ENCODE measurements at places on chromosomes 5 and 9.

GRCh38 chr9:134167530-134167931, 3.2 kb upstream of the RNU6ATAC start:
- DNase-seq, result no peak

DNA sequence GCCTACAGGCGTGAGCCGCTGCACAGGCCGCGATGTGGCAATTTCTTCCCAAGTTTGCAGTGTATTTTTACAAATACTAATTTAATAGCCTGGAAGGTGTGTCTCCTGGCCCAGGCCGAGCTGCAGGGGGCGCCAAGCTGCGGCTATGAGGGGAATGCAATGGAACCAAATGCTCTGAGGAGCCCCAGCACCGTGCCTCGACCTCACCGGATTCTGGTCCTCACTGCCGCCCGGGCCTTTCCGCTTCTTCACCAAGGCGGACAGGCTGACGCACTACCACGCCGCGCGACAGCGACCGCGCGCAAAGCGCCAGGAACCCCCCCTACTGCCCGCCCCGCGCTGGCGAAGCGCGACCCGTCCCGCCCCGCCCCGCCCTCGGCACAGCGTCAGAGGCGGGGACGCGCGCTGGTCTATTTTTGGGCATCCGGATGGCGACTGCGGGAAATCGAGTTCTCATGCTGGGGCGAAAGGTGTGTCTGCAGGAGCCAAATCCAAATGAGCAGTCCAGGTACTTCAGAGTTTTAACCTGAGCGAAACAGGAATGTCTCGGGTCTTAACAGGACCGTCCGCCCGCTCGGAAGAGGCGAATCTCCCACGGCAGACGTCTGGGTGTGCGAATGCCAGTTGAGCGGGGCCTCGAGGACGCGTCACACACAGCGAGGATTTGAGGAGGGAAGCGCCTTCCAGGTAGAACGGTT, 31.7 kb upstream of the PRXL2C start:
- peak; percentile 82 for DNase-seq

DNA sequence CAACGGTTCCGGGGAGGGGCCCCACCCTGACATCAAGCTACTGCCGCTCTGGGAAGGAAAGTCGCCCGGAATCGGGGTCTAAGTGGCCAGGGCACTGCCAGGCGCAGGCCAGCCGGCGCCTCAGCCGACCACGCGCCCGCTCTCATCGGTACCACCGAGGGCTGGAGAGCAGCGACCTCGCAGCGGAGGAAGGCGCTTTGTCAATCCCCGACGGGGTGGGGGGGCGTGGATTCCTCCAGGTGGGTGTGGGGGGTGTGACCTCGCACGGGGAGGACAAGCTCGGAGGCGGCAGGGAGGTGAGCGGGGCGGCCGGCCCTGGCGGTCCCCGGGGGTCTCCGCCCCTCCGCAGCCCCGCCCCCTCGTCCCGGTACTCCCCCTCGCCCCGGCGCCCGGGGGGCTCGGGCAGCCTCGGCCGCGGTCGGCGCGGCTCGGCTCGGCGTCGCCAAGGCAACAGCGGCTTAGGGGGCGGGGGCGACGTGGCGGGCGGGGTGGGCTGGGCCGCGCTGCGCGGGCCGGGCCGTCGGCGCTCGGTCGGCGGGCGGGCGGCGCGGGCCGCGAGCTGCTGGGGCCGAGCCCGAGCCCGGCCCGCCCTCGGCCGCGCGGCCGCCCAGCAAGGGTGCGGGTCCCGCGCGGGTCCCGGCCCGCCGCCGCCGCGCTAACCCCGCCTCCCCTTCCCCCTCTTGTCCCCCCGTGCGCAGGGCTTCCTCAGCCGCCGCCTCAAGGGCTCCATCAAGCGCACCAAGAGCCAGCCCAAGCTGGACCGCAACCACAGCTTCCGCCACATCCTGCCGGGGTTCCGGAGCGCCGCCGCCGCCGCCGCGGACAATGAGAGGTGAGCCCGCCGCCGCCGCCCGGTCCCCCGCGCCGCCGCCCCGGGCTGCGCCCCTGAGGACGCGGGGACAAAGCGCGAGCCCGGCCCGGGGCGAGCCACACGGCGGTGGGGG, 47.5 kb downstream of the DAB2IP start:
- peak; percentile 36 for DNase-seq

DNA sequence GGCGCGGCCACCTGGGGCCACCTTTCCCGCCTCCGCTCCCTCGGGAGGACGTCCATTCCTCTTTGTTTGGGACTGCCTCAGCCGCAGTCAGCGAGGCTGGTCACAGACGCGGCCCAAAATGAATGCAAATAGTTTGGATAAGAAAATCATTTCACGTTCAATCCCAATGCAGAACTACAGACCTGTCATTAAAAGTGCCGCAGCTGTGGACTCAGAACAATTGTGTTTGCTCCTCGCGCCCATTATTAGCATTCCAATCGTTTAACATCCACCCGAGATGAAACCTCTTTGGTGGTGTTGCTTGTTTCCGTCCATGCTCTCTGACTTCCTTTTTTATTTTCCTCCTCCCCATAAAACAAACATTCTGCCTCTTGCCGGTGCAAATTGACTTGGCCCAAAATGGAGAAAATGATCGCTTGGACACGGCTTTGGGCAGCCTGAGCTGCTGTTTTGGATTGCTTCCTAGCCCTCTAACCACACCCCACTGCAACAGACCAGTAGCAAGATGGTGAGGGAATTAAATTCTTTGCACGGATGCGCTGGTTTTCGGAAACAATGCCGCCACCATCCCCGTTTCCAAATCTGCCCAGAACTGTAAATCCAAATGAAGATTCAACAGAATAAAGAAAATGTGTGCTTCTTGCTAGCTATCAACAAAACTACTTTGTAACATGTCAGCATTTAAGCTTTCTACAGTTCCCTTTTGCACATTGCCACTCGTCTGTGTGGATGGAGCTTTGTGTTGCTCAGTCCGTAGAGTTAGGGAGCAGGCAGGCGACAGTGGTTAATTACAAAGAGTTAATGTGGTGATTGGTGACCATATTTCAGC, 784 bp downstream of the NLN start:
- peak; percentile 8 for DNase-seq

DNA sequence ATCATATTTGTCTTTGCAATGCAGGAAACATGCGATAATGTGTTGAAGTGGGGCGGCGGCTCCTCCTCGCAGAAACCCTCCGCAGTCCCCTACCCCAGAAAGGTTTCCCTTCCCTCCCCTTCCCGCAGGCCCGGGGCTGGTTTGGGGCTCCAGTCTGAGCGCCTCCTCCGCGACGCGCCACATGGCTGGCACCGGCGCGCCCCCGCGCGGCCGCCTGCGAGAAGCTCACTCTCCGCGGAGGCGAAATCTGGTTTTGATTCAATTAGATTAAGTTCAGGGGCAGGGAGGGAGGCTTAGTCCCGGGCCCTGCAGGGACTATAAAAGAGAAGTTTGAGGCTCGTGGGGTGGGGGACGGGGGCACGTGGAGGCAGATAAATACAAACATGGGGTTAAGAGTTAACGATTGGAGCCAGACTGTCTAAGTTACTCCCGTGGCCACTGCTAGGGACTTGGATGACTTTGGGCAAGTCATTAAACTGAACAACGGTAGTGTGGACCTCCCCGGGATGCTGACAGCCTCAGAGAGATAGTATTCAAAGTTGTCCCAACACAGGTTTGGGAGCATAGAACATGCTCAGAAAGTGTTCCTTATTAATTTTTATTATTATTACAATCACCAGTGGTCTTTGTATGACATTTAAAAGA, 69.4 kb downstream of the MSX2 start:
- peak; percentile 30 for DNase-seq

DNA sequence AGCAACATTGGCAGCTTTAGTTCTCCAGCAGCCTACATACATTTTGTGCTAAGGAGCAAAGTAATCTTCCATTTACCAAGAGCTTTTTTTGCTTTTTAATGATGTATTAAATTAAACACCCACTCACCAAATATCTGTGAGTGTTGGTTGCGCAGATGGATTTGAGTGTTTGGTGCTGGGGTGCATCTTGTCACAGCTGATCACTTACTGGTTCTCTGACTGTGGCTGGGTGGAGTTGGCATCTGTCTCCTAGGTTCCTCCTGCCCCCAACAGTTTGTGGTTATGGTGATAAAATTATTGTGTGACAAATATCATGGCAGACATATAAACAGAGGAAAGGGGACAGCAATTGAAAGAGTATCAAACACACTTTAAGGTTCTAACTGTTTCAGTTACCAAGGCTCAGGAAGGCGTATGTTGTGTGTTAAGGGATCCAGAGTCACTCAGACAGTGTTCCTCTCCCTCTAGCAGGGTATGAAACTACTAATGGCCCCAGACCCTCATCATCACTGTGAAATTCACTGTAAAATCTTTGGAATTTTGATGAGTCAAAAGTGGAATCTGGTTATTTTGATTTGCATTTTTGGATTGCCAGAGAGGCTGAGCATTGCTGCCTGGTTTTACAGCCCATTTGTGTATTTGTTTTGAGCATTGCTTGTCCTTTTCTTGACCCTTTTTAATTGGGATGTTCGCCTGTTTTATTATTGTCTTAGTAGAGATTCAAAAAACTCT, 81.7 kb downstream of the PDE8B start:
- no peak for DNase-seq

DNA sequence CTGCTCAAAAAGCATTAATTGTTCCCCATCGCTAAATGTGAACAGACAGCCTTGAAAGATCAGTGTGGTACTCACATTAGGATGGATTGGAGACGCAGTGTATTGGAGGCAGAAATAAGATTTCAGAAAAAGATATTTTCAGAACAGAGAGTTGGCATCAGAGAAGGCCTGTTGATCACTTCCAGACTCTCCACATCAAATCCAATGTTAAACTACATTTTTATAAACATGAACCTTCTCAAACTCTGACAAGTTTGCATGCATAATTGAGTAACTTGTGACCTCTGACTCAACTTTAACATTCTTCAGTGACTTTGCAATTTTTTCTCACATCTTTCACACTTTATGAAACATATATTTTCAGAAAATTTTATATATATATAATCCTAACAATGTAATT, 919.6 kb upstream of the SEMA6A start:
- no peak for DNase-seq

- DNase-seq, result no peak
Observed at GRCh38 chr5:189486-189885, 1.8 kb upstream of the LRRC14B start.

- no peak for DNase-seq
Observed at GRCh38 chr5:3954199-3954598, 358.6 kb downstream of the IRX1 start.

GRCh38 chr5:52392321-52392720, 395.4 kb upstream of the ITGA1 start:
- no peak for DNase-seq

Measured in CD4-positive, alpha-beta T cell treated with Interleukin-17A for 4 hours (primary cell).